ENCODE measurements at places on chromosomes 2 and 18. TPM values are rescaled to one million over a fixed set of nuclear protein-coding genes. Genes with fewer than 3 reads are reported as not detected.

GRCh38 chr2:161416708-161417437 is 776 bp downstream of the TBR1 start:
- no peak for ATAC-seq

DNA sequence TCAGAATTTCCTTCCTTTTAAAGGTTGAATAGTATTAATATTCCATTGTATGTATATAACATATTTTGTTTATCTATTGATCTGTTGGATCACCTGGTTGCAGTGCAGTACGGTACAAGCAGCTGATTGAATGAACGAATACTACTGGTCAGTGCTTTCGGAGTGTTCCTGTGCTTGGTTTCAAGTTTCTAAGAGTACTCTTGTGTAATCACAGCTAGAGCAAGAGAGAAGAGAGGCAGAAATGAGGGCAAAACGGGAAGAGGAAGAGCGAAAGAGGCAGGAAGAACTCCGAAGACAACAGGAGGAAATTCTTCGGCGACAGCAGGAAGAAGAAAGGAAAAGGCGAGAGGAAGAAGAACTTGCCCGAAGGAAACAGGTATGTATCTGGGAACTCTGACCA is 40.3 kb upstream of the KCNJ13 start:
- no peak for ATAC-seq

DNA sequence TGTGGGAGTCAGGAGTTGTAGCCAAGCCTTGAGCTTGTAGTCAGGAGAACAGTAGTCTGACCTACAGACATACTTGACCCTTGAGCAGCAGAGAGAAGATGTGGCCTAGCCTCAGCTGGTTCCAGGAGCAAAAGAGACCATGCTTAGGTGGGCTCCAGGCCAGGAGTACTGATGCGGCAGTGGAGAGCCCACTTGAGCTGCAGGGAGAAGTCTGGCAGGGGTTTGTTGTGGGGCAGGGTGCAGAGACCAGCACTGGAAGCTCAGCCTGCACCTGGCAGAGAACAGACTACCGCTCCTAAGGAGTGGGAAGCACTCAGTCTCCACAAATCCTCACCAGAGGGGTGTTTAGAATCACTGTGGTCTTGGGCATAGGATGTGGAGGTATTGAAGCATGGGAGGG is 197.9 kb downstream of the TPGS2 start:
- no peak for ATAC-seq

DNA sequence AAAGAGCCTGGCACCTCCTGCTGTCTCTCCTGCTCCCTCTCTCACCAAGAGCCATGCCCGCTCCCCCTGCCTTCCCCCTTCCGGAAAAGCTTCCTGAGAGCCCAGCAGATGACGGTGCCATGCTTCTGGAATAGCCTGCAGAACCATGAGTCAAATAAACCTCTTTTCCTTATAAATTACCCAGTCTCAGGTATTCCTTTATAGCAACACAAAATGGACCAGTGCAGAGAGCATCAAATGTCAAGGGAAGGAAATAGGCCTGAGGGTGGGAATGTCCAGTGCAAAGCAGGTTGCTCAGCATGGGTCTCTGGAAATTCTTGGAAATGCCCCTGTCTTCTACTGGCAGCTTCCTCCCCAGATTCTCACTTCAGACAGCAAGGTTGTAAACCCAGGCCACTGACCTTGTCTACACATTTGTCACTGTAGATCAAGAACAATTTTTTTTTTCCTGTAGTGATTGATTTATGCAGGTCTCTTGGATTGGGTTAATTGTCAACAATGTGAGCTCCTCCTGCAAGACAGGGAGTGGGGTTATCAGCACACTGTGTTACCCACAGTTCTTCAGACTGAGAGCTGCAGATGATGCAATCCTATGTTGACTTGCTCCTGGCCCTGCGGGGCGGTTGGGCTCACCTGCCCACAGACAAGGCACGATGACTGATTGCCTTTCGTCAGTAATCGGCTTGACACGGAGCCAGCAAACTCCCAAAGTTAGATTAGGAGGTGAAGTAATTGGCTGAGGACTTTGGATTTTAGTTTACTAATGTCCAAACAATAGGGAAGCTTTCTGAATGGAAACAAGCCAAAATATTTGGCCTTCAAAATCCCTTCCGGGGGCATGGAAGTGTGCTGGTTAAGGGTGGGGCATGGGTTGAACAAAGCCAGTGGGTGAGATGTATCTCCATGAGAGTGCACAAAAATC is 5.4 kb upstream of the BOD1L2 start:
- no peak for ATAC-seq

GRCh38 chr2:109497911-109498870 is 115.6 kb downstream of the SEPTIN10 start:
- peak; percentile 12 for ATAC-seq

- no peak for ATAC-seq
Observed at GRCh38 chr2:5923957-5924945, 232.1 kb downstream of the SOX11 start.

- ATAC-seq = no peak
Observed at GRCh38 chr2:7788736-7789135, 871.5 kb downstream of the RNF144A start.

GRCh38 chr2:133773854-133774653 is 205.8 kb upstream of the NCKAP5 start:
- peak; percentile 30 for ATAC-seq

DNA sequence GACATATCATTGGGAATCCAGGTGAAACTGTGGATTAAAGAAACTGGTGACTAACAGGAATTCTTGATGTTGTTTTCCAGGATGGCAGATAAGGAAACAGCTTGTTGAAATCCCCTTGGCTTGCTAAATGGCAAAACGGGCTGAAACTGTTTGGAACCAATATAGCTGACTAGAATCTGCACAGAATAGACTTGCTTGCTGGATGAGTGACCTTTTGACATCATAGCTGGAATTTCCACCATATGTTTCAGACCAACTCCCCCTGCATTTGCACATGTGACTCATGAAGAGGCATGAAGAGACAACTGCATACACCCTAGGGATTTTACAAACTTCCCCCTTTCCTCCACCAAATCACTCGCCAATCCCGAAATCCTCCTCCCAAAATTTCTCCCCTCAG is 87.7 kb upstream of the LYPD1 start:
- no peak for ATAC-seq

GRCh38 chr2:27249891-27250651 is 12.8 kb downstream of the SLC30A3 start:
- ATAC-seq = peak; percentile 62

DNA sequence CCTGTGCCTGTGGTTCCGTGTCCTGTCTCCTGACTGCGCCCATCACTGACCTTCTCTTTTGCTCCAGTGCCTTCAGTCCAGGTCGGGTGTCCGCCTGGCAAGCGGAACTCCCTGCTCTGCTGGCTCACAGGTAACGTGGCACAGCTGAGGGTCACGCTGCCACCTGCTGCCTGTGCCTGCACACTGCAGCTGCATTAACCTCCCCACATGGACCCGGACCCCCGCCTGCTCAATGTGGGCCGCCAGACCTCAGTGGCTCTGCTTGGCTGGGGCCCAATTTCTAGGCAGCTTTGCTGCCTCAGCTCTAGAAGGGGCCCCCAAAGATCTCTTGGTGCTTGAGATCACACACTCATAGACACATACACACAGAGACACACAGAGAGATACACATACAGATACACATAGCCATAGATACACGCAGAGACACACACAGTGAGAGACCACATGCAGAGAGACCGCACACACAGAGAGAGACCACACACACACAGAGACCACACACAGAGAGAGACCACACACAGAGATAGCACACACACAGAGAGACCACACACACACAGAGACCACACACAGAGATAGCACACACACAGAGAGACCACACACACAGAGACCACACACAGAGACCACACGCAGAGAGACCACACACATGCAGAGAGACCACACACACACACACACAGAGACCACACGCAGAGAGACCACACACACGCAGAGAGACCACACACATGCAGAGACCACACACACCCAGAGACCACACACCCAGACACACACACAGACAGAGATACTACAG is 14.9 kb upstream of the CNNM3 start:
- ATAC-seq = peak; percentile 86

DNA sequence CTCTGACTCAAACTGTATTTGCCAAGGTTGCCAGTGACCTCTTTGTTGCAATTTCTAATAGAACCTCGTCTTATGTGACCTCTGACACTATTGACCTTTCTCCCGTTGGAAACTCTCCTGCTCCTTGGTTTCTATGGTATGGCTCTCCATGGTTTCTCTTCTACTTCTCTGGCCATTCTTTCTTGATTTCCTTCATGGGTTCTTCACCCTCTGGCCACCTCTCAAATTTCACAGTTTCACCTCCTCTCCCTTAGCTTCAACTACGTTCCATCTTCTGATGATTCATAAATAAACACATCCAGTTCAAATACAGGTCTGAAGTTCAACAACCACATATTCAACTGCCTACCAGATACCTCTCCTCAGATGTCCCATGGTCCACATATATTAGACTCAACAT is 109.5 kb downstream of the CACNB4 start:
- no peak for ATAC-seq

- no peak for ATAC-seq
Observed at GRCh38 chr2:17658251-17658843, 95.3 kb downstream of the SMC6 start.

- no peak for ATAC-seq
Observed at GRCh38 chr2:74694281-74694680, 40.2 kb downstream of the SEMA4F start.

GRCh38 chr18:48055351-48055750 is 124.9 kb upstream of the SMAD2 start:
- ATAC-seq = no peak

- ATAC-seq = no peak
Observed at GRCh38 chr18:55247032-55247431, 287.8 kb upstream of the CCDC68 start.

DNA sequence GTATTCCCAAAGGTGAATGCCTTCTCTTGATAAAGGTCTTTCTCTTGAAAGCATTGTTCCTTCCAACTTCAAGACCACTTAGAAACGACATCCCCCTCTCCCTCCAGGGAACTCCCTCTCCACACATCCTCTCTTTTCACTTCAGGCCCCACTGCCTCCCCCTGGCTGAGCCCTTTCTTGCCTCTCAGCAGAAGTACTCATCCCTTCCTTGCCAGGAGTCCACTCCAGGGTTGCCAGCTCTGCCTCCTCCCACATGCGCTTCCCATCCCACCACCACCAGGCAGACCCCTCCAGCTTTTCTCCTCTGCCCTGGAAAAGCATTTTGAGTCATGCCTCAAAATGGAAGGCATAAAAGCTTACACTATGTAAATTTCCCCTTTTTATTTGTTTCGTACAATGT is 126.3 kb upstream of the SALL3 start:
- ATAC-seq = no peak

DNA sequence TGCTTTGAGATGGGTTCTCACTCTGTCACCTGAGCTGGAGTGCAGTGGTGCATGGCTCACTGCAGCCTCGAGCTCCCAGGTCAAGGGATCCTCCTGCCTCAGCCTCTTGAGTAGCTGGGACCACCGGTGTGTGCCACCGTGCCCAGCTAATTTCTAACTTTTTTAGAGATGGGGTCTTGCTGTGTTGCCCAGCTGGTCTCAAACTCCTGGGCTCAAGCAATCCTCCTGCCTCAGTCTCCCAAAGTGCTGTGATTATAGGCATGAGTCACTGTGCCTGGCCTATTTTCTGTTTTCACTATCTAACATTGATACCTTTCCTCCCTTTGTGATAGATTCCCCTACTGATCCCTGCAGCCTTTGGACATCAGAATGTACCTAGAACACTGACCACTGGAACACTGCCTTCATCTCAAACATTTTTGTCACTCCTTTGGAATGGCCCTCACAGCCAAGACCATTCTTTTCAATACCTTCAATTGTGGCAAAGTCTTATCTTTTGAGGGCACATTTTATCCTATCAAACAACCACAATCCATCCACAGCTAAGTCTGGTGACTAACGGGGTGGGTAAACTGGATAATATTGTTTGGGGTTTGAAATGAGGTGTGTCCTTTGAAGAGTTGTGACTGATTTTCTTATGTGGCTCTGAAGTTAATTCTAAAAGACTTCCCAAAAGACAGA is 43.7 kb downstream of the EPAS1 start:
- ATAC-seq = no peak

DNA sequence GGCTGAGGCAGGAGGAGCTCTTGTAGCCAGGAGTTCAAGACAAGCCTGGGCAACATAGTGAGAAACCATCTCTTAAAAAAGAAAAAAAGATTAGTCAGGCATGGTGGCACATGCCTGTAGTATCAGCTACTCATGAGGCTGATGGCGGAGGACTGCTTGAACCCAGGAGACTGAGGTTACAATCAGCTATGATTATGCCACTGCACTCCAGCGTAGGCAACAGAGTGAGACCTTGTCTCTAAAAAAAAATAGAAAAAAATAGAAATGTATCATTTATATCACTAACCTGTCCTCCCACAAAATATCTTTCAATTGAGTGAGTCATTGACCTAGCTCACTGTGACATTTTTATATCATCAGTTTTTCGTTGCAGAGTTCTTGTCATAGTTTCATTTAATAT is 152.5 kb downstream of the DTNA start:
- ATAC-seq = no peak

DNA sequence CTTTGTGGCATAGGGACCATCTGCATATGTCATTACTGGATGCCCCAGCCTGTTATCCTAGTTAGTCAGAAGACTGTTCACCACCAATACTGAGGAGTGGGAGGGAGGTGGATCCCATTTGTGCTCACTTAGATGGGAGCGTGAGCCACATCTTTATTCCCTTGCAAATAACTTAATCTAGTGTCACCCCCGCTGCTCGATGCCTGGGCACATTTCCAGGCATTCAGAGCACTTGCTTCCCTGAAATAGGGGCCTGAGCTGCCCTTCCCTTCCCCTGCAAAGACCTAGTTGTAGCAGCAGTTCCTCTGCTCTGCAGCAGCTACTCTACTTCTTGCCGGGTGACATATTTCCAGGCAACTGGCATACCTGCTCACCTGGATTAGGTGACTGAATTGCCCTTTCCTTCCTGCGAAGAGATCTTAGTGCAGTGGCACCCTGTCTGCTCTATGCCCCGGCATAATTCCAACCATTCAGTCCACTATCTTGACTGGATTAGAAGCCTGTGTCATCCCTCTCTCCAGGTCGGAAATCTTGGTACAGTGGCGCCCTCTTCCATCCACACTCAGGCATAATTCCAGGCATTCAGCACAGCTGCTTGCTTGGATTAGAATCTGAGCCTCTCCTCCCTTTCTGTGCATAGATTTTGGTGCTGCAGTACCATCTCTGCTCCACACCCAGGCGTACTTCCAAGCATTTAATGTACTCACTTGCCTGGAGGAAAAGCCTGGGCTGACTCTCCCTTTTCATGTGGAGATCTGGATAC is 1389.1 kb upstream of the TMEFF2 start:
- no peak for ATAC-seq

GRCh38 chr2:155907211-155907610 is 425.3 kb downstream of the NR4A2 start:
- no peak for ATAC-seq

SLC8A1 gene
- 76.3 TPM for total RNA-seq

BIN1 gene
- 50.3 TPM for total RNA-seq

C2orf15 gene
- 0.40 TPM for total RNA-seq

ICOS gene
- not detected for total RNA-seq

NPHP1 gene
- total RNA-seq = 10.6 TPM

ASB18 gene
- not detected for total RNA-seq

C2orf81 gene
- 1.1 TPM for total RNA-seq

FAM110C gene
- 0.93 TPM for total RNA-seq

PRKCE gene
- total RNA-seq = 19.4 TPM

SCYGR4 gene
- not detected for total RNA-seq

ERMN gene
- not detected for total RNA-seq

GPR155 gene
- 33.2 TPM for total RNA-seq

Data from gastroesophageal sphincter (tissue), 4 donors.